ENCODE measurements at places on chromosomes 5 and 9.

- DNase-seq = no peak
These were observed 75.0 kb downstream of the OTULIN start for GRCh38 chr5:14739538-14739937.

- DNase-seq = no peak
These were observed 120.2 kb upstream of the GRHPR start for GRCh38 chr9:37302277-37302676.

GRCh38 chr9:75269197-75269596, 180.9 kb downstream of the OSTF1 start:
- DNase-seq = no peak

- no peak for DNase-seq
These were observed 584.3 kb upstream of the KLF4 start for GRCh38 chr9:108073823-108074222.

DNA sequence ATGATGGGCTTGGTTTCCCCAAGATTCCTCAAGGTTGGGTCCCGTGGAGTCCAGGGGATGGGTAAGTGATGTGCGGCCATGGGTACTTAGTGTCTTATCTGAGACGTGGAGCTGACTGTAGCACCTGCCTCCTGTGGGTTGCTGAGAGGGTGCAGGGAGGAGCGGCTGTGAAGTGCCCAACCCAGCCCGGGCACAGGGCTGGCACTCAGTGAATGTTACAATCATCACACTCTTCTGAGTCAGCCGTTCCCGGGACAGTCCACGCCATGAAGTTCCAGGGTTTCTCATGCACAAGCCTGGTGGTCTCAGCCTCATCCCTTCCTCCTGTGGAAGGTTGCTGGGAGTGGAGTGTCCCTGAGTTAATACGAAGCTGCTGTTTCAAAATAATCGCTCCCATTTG, 29.1 kb downstream of the NTNG2 start:
- DNase-seq = no peak

GRCh38 chr5:126339215-126339805, 83.9 kb upstream of the GRAMD2B start:
- no peak for DNase-seq

DNA sequence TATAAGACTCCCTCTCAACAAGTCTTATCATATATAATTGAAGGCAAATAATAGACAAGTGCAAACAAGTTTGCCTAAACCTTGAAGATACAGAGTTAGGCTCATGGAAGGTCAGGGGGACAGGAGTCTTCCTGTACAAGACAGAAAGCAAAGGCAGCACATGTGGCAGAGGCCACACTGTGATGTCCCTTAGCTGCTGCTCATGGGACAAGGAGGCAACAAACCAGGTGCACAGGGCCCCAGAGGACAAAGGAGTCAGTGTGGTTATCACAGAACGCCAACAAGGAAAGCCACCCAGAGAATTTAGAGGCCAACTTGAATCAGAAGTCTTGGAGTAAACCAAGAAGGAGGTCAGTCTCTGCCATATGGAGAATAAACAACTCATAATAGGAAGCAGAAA, 444.8 kb downstream of the SPOCK1 start:
- DNase-seq = no peak

- no peak for DNase-seq
These were observed 138.9 kb downstream of the C9orf50 start for GRCh38 chr9:129481810-129482511.

- no peak for DNase-seq
These were observed 111.9 kb downstream of the ROR2 start for GRCh38 chr9:91837981-91838731.

- DNase-seq = no peak
These were observed 207.0 kb upstream of the ACO1 start for GRCh38 chr9:32177396-32177795.

DNA sequence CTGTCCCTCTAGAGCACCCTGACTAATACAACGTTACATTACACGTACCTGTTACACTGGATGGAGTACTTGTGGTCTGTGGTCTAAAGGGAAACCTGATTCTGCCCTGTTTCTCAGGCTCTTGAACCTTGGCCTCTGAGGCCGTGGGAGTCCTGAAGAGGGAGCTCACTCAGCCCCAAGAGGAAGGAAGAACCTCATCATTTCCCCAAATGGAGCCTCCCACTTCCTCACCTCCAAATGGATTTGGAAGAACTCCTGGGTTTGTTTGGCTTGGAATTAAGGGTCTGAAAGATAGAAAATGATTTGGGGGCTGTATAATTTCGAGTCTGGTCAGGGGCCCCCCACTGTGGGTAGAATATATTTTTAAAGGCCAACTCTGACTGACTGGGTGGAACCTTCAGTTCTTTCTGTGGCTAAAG, 200.2 kb downstream of the SEMA6A start:
- no peak for DNase-seq

DNA sequence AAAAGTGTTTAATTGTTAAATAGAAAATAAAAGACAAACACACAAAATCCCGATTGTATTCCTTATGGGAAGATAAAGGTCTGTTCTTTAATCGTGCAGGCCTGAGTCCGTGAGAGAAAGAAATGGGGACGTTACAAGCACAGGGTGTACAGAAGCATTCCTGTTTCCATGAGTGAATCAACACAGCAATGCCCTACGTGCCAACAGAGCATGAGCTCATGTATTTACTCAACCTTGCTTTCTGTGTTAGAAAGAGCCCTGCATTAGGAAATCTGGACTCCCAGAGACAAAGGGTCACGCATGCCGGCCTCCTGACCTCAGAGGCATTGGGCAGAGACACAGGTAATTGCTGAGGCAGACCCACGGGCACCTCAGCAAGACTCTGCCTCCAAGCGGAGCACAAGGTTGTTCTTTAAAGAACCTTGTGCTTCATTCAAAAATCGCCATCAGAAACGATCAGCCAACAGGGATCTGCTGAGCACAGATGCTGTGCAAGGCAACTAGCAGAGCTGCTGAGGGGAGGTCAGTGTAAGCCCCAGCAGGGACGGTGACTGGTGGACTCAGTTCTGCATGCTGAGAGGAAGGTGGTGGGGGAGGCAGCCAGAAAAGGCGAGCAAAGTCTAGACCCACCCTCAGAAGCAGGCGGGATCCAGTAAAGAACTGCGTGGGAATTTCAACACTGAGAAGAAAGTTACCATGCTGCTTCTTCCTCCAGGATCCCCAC, 101.0 kb downstream of the TLE1 start:
- DNase-seq = no peak

DNA sequence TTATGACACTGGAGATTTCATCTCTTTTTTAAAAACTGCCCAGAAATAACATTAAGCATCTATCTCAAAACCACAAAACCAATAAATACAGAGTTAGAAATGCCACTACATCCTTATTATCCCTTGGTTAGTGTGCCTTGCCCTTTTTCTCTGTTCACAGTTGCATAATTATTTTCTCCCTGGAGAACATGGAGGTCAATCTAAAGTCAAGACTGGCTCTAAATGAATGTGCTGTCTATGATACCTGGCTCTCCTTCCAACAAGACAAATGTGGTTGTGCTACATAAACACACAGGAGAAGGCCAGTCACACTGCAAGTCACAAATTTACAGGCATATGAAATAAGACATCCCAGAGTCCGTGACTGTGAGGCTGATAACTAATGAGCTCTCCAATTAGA, 2.8 kb downstream of the FBN2 start:
- no peak for DNase-seq

DNA sequence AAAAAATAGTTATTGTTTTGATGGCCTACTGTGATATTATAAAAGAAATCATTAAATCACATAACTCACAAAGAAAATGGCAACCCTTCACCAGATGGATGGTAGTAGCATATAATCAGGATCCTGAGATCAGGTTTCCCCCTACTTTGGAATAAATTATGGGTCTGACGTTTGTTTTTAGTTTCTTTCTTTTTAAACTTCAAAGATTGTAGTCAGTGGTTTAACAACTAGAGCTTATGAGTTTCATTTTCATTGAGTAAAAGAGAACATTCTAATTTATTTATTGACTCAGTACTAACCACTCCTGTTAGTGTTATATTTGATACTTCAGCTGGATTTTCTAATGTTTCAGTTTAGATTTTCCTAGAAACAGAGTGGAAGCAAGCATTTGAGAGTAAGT, 218.0 kb upstream of the PCSK5 start:
- no peak for DNase-seq

DNA sequence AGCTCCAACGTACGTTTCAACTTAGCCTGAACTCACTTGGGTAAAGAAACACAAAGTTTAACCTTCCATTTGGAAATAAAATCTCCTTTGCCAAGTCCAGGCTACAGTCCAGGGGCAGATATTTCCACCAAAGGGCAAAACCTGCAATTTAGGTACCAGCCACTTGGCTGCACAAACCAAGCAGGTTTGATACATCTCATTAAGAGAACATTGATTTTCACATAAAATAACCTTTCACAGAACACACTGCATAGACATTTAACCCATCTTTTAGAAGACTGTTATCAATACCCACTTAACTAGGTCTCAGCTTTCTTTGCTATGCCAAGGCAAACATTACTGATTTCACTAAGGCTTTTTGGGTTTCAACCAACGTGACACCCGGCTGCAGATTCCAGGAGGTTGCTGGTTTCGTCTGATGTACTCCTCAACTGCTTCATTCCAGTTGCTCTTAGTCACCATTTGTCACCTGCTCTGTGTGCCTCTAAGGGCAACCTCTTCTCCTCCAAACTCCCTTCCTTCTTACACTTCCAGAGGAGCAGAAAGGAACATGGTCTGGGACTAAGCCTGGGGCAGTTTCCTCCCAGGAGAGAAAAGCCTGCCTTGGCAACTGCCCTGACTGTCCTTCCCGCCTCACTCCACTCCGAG, 67.1 kb downstream of the EPB41L4B start:
- DNase-seq = no peak

- no peak for DNase-seq
These were observed 19.6 kb downstream of the TCOF1 start for GRCh38 chr5:150376799-150377771.

- no peak for DNase-seq
These were observed 174.6 kb downstream of the ADAMTS6 start for GRCh38 chr5:65307088-65307487.

GRCh38 chr9:131174681-131175239, 49.4 kb downstream of the NUP214 start:
- no peak for DNase-seq

DNA sequence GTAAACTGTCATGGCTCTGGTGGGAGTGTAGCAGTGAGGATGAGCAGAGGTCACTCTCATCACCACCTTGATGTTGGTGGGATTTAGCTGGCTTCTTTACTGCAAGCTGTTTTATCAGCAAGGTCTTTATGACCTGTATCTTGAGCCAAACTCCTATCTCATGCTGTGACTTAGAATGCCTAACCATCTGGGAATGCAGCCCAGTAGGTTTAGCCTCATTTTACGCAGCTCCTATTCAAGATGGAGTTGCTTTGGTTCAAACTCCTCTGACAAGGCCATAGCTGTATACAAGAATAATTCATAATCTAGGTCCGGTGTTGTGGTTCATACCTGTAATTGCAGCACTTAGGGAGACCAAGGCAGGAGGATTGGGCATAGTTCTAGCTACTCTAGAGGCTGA, 85.1 kb downstream of the ARRDC3 start:
- DNase-seq = no peak

DNA sequence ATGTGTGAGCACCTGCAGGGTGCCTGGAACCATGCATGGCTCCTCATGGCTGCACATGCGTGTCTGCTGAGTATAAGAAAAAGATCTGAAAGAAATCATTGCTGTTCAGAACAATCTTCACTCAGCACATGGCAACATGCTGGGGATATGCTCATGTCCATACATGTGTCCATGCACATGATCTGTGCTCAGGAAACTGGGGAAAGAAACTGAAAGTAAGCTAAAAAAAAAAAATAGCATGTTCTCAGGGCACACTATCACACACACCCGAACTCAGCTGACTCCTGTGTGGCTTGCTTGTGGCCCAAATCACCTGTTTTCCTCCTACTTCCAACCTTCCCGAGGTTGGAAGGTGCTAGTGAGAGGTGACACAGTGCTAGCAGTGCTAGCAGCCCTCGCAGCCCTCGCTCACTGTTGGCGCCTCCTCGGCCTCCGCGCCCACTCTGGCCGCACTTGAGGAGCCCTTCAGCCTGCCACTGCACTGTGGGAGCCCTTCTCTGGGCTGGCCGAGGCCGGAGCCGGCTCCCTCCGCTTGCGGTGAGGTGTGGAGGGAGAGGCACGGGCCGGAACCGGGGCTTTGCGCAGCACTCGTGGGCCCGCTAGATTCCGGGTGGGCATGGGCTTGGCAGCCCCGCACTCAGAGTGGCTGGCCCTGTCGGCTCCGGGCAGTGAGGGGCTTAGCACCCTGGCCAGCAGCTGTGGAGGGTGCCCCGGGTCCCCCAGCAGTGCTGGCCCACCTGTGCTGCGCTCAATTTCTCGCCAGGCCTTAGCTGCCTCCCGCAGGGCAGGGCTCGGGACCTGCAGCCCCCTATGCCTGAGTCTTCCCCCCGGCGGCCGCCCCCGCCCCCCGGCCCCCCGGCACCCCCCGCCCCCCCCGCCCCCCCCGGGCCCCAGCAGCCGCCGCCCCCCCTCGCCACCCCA, 76.0 kb downstream of the GADD45G start:
- no peak for DNase-seq

DNA sequence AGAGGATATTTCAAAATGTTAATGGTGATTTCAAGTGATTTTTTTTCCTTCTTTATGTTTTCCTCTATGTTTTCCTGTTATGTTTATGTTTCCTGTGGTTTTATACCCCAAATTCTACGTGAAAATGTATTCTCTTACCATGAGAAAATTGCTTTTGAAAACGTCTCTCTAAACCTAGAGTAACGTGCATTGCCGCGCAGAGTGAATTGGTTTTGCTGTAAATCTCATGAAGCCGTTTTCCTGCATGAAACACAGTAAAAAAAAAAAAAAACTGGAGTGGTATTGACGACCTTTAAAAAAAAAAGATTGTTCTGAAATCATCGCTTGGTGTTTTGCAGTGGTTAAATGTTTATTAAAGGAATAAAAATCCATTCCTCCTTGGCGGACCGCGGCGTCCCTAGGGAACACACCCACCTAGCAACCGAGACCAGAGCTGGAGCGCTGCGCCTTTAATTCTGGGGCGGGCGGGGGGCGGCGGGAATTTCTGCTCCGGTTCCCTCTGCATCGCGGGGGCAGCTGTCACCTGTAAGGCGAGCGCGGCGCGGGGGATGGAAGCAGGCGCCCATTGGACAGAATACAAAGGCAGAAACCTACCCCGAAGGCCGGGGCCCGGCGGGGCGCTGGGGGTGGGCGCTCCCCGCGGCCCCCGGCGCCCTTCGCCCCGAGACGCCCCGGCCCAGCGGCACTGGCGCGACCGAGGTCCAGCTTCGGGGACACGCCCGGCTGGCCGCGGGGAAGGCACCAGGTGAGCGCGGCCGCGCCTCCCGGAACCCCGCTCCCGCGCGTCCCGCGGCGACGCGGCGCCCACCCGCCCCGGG, at the start of gene SOWAHA:
TSS of gene SOWAHA (plus strand) at position 522 of the 818 bp plus-strand sequence. CDS start 320 bp downstream, outside the sequence.
- no peak for DNase-seq

- DNase-seq = no peak
These were observed 2.9 kb upstream of the OR13C2 start for GRCh38 chr9:104608336-104608735.

- DNase-seq = no peak
These were observed 8.7 kb downstream of the SERINC5 start for GRCh38 chr5:80246995-80247729.

- no peak for DNase-seq
These were observed 30.2 kb downstream of the SNCAIP start for GRCh38 chr5:122342256-122342655.

GRCh38 chr9:35563791-35564197, 41.3 kb upstream of the TESK1 start:
- no peak for DNase-seq

GRCh38 chr9:107698779-107699178, 209.2 kb upstream of the KLF4 start:
- DNase-seq = no peak

GRCh38 chr9:131618071-131618479, 72.8 kb downstream of the PRRT1B start:
- no peak for DNase-seq

All from GDM1 (cell line).